ENCODE measurements at places on chromosomes 2 and 18. TPM values are rescaled to one million over a fixed set of nuclear protein-coding genes. Genes with fewer than 3 reads are reported as not detected.

PLGLB1 gene
- total RNA-seq, result 1.8 TPM

PCARE gene
- total RNA-seq, result not detected

LYPD1 gene
- total RNA-seq, result under 0.01 TPM

GCFC2 gene
- 17.2 TPM for total RNA-seq

NDUFS1 gene
- total RNA-seq, result 110 TPM

TXNDC9 gene
- 63.4 TPM for total RNA-seq

IL1F10 gene
- total RNA-seq, result not detected

NETO1 gene
- not detected for total RNA-seq

CNGA3 gene
- total RNA-seq, result 0.12 TPM

TANC1 gene
- 40.4 TPM for total RNA-seq

FAM98A gene
- 188 TPM for total RNA-seq
